ENCODE measurements at places on chromosomes 2 and 18.

DNA sequence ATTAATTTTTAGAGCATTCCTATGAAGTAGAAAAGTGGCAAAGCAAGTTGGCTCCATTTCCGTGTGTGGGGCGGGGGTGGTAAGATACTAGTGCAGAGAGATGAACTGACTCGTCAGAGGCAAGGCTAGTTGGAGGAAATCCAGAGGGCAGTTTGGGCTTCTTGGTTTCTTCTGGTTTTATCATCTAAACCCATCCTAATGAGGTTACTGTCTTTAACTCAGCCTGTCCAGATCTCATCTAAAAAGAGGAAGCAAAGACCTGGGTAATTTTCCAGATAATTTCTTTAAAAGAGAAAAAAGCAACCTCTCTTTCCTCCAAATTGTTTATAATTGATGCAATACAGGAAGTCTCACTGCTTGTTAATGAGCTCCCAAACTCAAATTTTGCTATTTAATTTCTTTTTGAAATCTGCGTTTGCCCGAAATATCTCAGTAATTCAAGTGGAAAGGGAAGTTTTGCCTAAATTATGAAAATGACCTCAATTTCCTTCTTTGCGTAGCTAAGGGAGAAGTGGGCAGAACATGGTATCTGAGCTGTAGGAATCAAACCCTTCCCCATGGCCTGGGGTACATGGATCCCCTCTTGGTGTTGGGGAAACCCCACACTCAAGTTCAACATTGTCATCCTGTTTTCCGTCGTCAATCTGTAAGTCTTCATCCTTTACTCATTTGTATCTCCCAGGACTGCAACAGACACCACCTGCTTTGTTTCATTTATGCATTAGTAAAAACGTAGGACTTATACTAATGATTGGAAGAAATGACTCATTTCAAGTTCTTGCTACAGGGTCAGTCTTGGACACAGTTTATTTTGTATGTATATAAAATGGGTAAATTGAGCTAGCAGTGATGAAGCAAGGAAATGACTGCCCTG lies 89.1 kb upstream of the KLF7 start:
- no peak overlapping the region for H3K27ac ChIP-seq
- no peaks in the 10 kb centered on the region for H3K27me3 ChIP-seq
- no peaks in the 10 kb centered on the region for H3K36me3 ChIP-seq
- H3K4me3 ChIP-seq = no peak overlapping the region
- DNase-seq = no peak
- peaks cover 19% of the 10 kb centered on the region for H3K4me1 ChIP-seq

DNA sequence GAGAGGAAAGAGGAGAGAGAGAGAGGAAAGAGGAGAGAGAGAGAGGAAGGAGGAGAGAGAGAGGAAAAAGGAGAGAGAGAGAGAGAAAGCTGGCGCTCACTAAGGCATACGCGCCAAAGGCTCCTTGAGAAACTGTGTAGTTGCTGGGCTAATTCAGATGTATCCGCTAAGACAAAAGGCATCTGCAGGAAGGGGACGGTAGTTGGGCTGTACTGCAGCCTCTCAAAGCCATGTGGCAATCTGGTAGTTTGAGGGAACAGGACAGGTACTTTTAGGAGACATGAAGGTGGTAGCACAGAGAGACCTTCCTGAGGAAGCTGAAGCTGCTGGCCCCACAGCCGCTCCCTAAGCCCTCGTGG lies 31.6 kb downstream of the THNSL2 start:
- H3K36me3 ChIP-seq = no peaks in the 10 kb centered on the region
- H3K27me3 ChIP-seq = no peaks in the 10 kb centered on the region
- H3K4me3 ChIP-seq = no peak overlapping the region
- no peak overlapping the region for H3K27ac ChIP-seq
- no peak for DNase-seq
- H3K4me1 ChIP-seq = 0 out of 2 replicates have a peak, but pooled peaks cover 8% of the 10 kb centered on the region

DNA sequence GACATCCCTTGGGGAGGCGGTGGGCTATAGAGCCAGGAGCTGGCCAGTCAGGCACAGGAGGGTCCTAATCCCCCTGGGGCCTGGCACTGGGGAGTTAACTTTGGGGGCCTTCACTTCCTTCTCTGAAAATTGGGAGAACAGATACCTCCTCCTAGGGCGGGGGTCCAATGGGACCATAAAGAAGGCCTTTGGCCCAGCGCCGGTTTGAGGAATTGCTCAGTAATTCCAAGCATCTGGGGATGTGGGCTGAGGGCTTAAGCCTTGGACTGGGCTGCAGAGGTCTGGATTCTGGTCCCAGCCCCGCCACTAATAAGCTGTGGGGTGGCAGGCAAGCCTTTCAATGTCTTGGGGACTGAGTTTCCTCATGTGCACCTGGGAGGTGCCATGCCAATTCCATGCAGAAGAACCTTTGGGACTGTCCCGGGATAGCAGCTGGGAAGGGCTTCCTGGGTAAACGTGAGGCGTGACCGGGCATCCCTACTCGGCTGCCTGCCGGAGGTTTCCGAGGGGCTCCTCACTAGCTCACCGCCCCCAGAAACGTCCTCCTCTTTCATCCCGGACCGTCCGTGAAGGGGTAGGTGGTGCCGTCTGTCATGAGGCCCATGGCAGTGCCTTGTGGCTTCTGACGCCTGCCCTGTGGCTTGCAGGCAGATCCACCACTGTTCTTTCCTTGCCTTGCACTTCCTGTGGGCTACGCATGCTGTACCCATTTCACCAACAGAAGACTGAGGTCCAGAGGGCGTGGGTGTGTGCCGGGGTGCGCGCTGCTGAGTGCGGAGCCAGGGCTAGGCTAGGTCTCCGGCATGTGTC lies 67.4 kb upstream of the HPCAL1 start:
- H3K4me1 ChIP-seq = peaks cover 14% of the 10 kb centered on the region
- no peaks in the 10 kb centered on the region for H3K36me3 ChIP-seq
- no peak overlapping the region for H3K4me3 ChIP-seq
- H3K27ac ChIP-seq = no peak overlapping the region

DNA sequence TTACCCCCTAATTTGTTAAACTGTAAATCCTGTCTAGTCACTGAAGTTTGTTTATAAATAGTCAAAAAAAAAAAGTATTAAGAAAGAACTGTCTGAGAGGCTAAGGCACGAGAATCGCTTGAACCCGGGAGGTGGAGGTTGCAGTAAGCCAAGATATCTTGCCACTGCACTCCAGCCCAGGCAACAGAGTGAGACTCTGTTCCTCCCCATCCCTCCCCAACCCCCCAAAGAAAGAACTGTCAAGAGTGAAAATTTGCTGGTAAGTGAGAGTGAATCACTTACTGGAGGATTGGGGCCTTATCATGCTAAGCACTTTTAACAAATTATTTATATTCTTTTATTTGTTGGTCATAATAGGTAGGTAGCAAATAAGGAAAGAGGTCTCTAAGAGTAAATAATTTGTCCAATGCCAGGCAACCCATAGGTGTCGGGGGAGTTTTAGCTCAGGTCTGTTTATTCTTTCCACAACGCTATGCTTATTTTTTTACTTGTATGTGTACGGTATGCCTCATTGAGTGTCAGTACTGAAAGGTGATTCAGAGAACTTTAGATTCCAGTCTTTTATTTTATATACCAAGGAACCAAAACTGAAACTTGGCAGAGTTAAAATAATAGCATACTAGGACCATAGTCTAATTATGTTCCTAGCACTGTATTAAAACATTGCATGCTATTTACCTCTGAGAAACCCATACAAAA lies 2.5 kb downstream of the TAF4B start:
- no peak overlapping the region for H3K27ac ChIP-seq
- no peaks in the 10 kb centered on the region for H3K27me3 ChIP-seq
- no peaks in the 10 kb centered on the region for H3K36me3 ChIP-seq
- no peak overlapping the region for H3K4me3 ChIP-seq
- no peaks in the 10 kb centered on the region for H3K4me1 ChIP-seq
- DNase-seq = no peak

DNA sequence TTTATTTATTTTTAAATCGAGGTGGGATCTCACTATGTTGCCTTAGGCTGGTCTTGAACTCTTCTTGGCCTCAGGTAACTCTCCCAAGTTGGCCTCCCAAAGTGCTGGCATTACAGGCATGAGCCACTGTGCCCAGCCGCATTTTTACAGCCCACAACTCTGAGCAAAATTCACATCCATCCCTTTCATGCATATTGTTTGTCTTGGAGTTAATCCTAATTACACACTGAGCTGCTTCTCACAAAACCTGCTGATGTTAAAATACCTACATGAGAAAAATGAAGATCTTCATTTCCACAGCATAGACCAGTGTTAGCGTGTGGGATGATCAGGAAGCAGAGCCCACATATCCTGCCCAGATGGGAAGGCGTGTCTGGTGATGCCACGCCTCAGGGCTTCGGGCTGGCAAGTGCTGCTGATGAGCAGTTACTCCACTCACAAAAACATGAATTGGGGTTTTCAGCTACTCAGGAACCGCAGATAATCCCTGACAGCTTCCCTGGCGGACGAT lies 14.6 kb downstream of the ITGB1BP1 start:
- H3K4me3 ChIP-seq = no peak overlapping the region
- H3K27me3 ChIP-seq = no peaks in the 10 kb centered on the region
- no peaks in the 10 kb centered on the region for H3K4me1 ChIP-seq
- no peak for DNase-seq
- no peaks in the 10 kb centered on the region for H3K36me3 ChIP-seq

DNA sequence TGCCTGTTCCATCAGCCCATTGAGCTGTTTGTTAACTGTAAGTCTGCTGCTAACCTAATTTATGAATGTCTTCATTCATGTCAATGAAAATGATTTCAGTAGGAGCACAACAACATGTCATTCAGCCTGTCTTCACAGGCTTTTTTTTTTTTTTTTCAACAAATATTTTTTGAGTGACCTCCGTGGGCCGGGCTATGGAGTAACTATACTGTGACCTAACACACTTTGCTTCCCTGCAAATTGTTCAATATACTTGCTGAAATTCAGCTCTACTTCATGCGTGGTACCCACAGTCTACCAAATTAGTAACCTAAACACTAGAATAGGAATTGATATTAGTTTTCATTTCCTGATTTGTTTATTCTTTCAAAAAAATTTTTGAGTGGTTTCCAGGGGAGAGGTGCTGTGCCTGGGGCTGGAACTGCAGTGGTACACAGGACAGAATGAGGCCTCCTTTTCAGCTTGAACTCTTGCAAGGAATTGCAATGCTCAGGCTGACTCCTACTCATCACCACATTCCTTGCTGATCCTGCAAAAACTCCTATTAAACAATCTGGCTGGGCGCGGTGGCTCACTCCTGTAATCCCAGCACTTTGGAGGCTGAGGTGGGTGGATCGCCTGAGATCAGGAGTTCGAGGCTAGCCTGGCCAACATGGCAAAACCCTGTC lies 87.1 kb downstream of the CDH20 start:
- no peaks in the 10 kb centered on the region for H3K27me3 ChIP-seq
- H3K4me3 ChIP-seq = no peak overlapping the region
- no peaks in the 10 kb centered on the region for H3K36me3 ChIP-seq

DNA sequence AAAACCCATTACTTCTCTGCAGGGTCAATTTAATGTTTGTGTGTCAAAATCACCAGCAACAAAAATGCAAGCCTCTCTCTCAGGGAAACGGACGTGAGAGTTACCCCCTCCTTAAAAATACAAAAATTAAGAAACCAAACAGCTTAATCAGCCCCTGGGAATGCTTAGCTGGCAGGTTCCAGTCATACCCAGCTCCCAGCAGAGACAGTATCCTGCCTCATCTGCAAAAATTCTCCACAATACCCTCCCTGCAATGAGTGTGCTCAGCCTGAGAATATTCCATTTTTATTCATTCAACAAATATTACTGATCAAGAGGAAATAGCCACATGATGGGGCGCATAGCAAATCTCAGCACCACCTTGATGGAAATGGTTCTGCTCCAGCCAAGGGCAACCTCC lies 36.3 kb downstream of the ST8SIA5 start:
- H3K4me3 ChIP-seq = no peak overlapping the region
- H3K36me3 ChIP-seq = no peaks in the 10 kb centered on the region
- no peak overlapping the region for H3K27ac ChIP-seq
- no peaks in the 10 kb centered on the region for H3K4me1 ChIP-seq
- H3K27me3 ChIP-seq = no peaks in the 10 kb centered on the region

GRCh38 chr18:12658426-12659138 lies 675 bp upstream of the SPIRE1 start:
- peak overlapping the region; percentile 74 for H3K4me3 ChIP-seq
- H3K27me3 ChIP-seq = no peaks in the 10 kb centered on the region
- DNase-seq = no peak
- no peak overlapping the region for H3K27ac ChIP-seq
- H3K36me3 ChIP-seq = no peaks in the 10 kb centered on the region

DNA sequence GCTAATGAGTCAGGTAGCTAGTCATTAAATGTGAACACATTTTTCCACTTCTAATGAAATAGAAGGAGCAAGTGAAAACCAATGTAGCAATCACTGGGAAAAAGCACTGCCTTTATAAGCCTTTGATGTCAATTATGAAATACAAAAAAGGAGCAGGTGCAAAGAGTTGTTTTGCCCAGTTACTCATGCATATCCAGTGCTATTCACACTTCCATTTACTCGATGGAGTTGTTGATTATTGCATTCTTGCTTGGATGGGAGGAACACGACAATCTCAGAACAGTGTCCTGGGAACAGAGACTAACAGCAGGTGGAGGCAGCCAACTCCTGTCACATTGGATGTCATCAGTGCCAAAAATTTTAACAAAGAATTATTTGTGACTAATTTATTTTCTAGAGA lies 372.5 kb downstream of the CBLN2 start:
- no peak for DNase-seq
- H3K27ac ChIP-seq = no peak overlapping the region
- no peaks in the 10 kb centered on the region for H3K4me1 ChIP-seq
- no peak overlapping the region for H3K4me3 ChIP-seq

- no peaks in the 10 kb centered on the region for H3K4me1 ChIP-seq
- DNase-seq = no peak
- H3K36me3 ChIP-seq = no peaks in the 10 kb centered on the region
- H3K27me3 ChIP-seq = no peaks in the 10 kb centered on the region
- no peak overlapping the region for H3K27ac ChIP-seq
These were observed 21.5 kb upstream of the REEP1 start for GRCh38 chr2:86358957-86359356.

DNA sequence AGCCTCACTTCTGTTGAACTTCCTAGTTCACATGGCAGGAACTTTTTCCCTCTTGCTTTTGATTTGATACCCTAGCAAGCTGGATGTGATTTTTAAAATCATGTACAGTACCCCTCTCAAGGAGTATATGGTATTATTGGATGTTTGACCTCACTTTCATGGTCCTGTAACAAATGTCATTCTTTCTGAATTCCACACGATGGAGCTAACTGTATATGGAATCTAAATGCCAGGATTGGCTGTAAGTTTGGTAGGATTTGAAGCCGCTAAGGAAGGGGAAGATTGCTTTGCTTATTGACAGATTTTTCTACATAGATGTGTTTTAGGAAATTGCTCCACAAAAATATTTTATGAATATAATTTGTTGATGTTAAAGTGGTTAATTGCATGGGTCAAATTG lies 18.3 kb downstream of the MAIP1 start:
- no peaks in the 10 kb centered on the region for H3K27me3 ChIP-seq
- DNase-seq = no peak
- no peak overlapping the region for H3K4me3 ChIP-seq
- peaks cover 14% of the 10 kb centered on the region for H3K4me1 ChIP-seq

DNA sequence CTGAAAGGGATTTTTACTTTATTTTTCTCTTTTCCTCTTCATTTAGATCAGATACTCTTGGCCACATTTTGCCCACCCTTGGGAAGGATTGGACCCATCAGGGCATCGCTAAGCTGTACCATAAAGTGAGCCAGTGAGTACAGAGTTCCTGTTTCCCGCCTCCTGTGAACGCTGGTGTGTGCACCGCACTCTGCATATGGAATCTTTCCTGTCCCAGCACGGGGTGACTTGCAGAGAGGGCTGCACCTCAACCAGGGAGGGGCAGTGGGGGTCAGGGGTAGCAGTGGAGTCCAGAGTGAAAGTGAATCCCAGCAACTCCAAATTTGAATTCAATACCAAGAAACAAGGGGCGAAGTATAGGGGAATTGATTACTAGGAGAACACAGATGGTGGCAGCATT lies 58.6 kb downstream of the LPIN1 start:
- H3K4me3 ChIP-seq = no peak overlapping the region
- peaks cover 1% of the 10 kb centered on the region for H3K36me3 ChIP-seq
- no peaks in the 10 kb centered on the region for H3K27me3 ChIP-seq
- no peak for DNase-seq
